ENCODE measurements at places on chromosomes 2 and 18. TPM values are rescaled to one million over a fixed set of nuclear protein-coding genes. Genes with fewer than 3 reads are reported as not detected.

DNA sequence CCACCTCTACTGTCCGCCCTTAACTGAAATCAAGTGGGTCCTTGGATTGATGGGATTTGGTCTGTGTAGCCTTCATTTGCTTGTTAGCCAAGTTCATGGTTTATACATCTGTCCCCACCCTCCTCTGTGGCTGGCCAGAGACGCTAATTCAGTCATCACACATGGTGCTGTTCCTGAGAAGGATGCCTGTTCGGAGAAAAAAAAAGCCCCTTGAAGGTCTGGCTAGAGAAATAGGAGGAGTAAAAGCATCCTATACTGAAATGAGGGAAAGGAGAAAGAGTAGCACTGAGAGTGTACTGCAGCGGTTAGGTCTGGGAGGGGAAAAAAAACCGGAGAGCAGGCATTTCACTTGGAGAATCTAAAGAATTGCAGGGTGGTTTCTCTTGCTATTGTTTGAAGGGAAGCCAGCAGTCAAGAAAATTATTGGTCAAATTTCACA lies 180.6 kb upstream of the EPAS1 start:
- DNase-seq, result peak; percentile 21

DNA sequence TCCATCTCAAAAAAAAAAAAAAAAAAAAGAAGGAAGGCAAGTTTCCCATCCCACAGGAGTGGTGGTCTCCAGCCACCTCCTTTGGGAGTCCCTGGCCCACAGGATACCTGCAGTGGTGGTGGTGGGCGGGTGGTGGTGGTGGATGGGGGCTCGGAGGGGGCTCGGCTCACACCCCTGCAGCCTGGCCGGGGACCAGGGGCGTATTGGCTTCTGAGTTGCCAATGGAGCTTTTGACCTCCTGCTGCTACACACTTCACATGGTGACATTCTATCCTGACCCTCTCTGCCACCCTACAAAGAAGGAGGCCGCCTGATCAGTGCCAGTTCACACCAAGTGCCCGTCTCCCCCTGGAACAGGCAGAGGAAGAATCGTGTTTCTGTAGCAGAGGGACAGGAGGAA lies 119.6 kb downstream of the NFATC1 start:
- DNase-seq, result no peak

DNA sequence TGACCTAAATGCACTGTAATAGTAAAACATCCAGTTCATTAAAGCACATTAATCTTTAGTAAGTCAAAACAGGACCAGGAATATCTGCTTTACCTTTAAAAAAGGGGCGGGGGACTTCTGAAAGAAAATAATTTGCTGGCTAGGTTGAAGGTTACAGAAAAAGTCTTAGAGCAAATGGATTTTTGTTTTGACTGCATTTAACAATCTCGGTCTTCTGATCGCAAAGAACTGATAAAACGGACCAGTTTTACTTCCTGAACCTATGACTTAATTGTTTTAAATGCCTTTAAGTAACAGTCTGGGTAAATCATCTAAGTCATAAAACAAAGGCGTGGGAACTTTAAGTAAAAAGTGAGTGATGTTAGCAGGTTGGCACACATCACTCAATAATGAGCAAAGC lies 783 bp downstream of the BUB1 start:
- DNase-seq, result no peak

- peak; percentile 63 for DNase-seq
Measured at GRCh38 chr2:210663631-210664089, 107.3 kb downstream of the CPS1 start.

DNA sequence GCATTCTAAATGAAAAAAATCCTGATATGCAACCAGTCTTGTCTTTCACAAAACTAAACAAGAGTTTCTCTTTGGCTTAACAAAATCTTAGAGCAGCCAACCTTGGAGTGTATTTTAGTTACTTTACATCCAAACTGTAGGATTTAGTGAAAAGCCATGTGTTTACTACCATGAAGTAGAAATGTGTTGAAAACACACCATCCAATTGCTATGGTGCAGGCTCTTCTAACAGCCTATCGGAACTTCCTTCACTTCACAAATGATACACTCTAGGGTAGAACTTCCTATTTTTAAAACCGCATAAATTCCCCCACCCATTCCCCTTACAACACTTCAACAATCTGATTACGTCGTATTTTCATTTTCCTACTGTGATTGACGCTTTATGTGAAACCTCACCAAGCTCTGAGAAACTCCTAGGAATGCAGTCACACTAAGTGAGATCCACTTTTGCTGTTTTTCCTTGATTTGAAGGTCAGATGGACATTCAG lies 74.4 kb upstream of the MAP4K4 start:
- peak; percentile 65 for DNase-seq

- DNase-seq, result no peak
Measured at GRCh38 chr2:188410504-188411235, 119.0 kb downstream of the GULP1 start.

GRCh38 chr2:129296806-129297205 lies 682.7 kb upstream of the RAB6C start:
- peak; percentile 84 for DNase-seq

DNA sequence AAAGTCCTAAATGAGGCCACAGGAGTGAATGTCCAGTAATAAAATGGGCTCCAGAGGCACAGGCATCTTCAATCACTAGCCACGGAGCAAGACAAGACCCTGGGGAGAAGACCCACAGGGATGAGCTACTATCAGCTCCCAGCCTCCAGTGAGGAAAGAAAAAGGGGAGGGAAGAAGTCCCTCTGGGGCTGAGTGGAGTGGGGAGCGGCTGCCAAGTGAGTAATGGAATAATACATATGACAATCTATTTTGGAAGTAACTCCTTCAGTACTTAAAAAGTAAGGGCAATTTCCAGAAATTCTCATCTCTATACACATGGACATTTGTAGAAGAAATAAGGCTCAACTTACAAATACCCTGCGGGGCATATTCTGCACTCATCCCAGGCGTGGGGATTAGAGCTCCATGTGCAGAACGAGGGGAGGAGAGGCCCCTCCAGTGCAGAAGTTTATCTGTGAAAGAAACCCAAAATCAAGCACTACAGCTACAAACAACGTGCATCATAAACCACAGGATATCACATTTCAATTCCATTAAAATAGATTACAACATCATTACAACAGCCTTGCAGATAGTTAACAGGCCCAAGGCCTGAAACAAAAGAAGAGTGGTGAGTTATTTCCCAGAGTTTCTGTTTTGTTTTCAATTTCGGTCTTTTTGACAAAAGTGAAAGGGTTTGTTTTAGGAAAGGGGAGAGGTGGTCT lies 84.9 kb downstream of the BCL11A start:
- DNase-seq, result peak; percentile 58

GRCh38 chr2:64456293-64456692 lies 2.3 kb downstream of the LGALSL start:
- no peak for DNase-seq

- no peak for DNase-seq
Measured at GRCh38 chr2:167820488-167820887, 426.9 kb downstream of the STK39 start.

- DNase-seq, result no peak
Measured at GRCh38 chr2:187775196-187775595, 221.0 kb upstream of the TFPI start.

The TNP1 gene
- total RNA-seq, result 0.31 TPM

The TUBB8B gene
- total RNA-seq, result not detected

The ARMC9 gene
- 6.6 TPM for total RNA-seq

The ANTXR1 gene
- total RNA-seq, result 86.0 TPM

The LMAN1 gene
- total RNA-seq, result 71.9 TPM

The LBX2 gene
- total RNA-seq, result 0.66 TPM

The ABCB11 gene
- total RNA-seq, result 0.04 TPM
